ENCODE measurements at places on chromosomes 12 and 14.

GRCh38 chr14:85471744-85472143 is 58.2 kb upstream of the FLRT2 start:
- DNase-seq: no peak

DNA sequence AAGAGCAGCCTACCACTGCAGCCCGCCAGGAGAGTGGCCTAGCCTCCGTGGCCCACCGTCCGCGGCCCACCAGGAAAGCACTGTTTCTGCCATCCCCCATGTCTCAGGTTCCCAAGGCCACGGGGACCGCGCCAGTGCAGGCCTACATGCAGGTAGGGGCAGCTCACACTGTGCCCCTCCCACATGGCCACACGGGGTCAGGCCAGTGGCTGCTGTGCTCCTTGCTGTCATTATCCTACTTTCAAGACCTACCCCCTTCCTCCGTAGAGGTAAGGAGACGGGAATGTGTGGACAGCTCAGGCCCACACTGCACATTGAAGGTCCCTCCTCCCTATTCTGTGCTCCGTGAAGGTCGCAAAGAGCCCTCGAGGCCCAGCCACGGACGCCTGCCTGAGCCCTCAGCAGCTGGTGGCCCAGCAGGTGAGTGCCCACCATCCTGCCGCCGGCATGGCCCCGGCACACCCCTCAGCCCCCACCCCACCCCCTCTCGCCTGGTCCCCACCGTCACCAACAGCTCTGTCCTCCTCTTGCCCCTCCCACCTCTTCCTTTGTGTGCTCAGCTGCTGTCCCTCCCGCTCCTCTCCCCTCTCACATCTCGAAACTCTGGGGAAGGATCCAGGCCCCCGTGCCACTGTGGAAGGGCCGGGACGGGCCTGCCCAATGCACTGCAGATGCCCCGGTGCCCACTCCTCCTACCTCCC is 10.0 kb downstream of the DDX51 start:
- DNase-seq: peak; percentile 59

- no peak for DNase-seq
These were observed 106.8 kb upstream of the FRMD6 start for GRCh38 chr14:51544901-51545300.

GRCh38 chr12:49088150-49088931 is 6.3 kb downstream of the DHH start:
- DNase-seq: peak; percentile 90

DNA sequence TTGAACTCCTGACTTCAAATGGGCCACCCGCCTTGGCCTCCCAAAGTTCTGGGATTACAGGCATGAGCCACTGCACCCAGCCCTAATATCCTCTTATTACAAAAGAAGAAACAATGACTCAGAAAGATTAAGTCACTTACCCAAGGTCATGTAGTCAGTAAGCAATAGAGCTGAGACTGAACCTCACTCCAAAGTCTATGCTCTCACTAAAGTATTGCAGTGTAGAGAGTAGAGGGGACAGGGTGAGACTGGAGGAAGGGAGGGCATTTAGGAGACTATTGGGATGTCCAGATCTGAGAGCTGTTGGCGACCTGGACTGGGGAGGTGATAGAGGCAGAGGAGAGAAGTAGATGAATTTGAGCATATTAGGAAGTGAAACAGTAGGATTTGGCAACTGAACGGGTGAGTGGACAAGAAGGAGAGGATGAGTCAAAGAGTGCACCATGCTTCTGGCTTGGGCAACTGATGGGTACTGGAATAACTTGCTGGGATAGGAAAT is 11.8 kb downstream of the P2RX7 start:
- DNase-seq: no peak

GRCh38 chr12:62907078-62907477 is 27.9 kb downstream of the PPM1H start:
- DNase-seq: no peak

GRCh38 chr14:32696325-32697091 is 242.2 kb upstream of the NPAS3 start:
- DNase-seq: no peak

GRCh38 chr14:75254901-75255584 is 23.6 kb upstream of the FOS start:
- no peak for DNase-seq

GRCh38 chr14:90788031-90788430 is 28.2 kb downstream of the TTC7B start:
- no peak for DNase-seq

- no peak for DNase-seq
These were observed 235.4 kb downstream of the SUDS3 start for GRCh38 chr12:118611770-118612169.

GRCh38 chr12:112973011-112973735 is 5.1 kb upstream of the OAS2 start:
- no peak for DNase-seq

- DNase-seq: no peak
These were observed 74.1 kb downstream of the PITPNM2 start for GRCh38 chr12:123076604-123077297.

GRCh38 chr12:67430708-67431335 is 161.7 kb downstream of the CAND1 start:
- no peak for DNase-seq

DNA sequence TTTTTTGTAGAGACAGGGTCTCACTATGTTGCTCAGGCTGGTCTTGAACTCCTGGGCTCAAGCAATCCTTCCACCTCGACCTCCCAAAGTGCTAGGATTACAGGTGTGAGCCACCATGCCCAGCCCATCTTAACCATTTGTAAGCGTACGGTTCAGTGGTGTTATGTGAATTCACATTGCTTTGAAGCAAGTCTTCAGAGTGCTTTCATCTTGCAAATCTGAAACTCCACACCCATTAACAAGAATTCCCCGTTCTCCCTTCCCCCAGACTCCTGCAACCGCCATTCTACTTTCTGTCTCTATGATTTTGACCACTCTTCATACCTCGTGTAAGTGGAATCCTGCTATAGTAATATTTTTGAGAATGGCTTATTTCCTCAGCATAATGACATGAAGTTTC is 24.9 kb upstream of the BICDL1 start:
- no peak for DNase-seq

DNA sequence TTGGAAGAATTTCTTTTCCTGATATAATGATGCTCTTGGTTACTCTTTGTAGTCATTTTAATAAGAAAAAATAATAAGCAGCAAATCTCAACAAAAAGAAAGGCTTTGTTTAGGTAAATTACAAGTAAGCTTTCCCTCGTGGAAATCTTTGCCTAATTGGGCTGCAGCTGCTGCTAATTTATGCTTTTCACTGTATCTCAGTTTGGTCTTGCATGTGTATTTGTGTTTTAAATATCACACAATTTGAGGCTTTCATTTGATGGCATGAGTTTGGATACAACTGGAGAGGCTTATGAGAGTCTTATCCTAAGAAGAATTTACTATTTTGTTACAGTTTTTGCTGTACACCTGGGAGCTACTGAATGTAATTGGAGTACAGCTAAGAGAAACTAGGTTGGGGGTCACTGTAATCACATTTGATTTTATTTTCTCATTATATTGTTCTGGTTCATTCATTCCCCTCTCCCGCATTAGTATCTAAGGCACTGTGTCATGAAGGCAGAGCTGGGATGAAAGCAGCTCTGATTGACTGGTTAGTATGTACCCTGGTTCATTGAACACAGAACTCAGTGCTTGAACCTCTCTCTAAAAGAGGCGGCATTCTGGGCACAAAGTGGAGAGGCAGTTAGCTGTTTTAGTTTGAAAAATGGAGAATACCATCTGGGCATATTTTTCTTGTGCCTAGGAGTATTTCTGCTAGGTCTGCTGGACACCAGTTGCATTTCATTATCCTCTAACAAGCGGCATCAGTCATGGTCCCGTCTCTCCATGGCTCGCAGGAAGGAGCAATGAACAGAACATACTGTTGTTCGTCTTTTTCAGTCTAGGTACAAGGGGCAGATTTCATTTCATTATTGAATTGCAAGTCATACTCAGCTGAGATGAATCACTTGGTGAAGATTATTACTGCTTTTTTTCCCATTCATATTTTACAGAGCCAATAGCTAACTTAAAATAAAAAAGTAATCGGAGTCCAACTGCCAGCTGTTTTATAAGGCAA is 118.0 kb upstream of the TMEM260 start:
- DNase-seq: no peak

DNA sequence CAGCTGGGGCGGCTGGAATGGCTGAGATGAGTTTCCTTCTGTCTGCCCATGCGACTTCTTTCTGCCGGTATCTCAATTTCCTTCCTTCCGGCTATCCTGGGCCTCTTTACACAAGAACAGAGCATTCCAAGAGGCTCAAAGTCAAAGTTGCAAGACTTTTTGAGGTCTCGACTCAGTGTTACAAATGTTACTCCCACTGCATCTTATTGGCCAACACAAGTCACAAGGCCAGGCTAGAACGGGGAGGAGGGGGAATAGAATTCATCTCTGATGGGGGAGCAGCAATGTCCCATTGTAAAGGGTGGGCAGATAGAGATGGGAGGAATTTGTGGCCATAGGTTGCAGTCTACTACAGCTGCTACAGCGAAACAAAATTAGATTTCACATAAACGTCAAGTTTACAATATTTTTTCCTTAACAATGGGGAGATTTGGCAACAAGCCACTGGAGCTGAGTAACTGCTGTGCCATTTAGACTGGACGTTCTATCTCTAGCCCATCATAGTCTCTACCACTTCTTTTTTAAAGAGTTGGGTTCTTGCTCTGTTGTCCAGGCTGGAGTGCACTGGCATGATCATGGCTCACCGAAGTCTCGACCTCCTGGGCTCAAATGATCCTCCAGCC is 9.5 kb upstream of the NYNRIN start:
- no peak for DNase-seq

GRCh38 chr12:71896205-71896882 is 42.3 kb upstream of the TPH2 start:
- DNase-seq: no peak

DNA sequence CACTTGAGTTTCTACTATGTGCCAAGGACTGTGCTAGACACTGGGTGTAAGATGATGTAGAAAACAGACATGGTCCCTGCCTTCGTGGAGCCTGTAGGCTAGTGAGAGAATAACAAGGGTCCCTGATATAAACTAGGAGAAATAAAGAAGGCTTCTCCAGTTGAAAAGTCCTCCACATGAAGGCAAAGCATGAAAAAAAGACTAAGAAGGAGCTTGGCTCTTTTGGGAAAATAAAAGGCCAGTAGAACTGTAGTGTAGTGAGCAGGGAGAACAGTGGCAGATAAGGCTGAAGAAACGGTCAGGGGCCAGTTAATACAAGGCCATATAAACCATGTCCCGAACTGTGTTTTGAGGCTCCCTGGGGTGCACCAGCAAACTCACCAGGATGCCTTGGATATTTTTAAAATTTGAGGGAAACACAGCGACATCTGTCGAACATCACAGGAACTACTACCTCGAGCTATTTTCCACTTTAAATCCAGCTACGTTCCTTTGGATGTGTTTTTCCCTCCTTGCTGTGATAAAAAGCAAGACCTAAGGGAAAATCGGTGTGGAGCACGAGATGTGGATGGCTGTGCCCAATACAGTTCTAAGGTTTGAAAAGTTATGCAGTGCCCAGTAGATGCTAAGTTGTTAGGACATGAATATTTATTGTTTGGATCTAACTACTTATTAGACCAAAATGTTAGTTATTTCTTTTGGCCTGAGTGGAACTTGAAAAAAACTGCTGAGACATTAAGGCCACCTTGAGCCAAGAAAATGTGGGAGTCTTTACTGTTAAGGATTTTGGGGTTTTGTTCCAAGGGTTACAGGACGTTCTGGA is 8.5 kb upstream of the CFL2 start:
- peak; percentile 58 for DNase-seq

GRCh38 chr12:127664901-127665300 is 602.1 kb upstream of the TMEM132C start:
- no peak for DNase-seq

DNA sequence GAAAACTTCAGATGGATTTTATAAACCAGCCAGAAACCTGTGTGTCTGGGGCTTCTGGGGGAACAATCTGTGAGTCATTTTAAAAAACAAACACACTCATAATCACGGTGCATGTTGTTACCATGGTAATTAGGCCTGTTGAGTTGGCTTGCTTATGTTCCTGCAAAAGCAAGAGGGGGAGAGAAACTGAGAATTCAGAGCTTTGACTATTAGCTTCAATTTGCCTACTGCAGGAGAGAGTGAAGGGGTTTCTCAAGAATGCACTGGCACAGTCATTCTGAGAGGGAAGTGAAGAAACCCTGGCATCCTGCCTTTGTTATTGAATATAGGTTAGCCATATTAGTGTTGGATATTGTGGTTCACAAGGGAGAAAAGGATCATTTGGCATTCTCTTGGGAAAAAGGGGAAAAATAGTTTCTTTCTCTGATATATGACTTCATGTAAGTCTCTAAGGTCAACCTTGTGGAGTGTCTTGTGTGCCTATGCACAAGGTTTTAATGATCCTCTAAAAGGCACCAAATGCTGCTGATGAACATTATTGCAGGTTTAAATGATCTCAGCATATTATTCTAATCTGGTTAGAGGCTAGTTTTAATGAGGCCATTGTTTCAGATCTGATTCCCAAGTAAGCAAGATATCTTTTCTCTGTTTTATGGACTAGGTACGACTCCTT is 12.9 kb downstream of the GNG2 start:
- peak; percentile 97 for DNase-seq

DNA sequence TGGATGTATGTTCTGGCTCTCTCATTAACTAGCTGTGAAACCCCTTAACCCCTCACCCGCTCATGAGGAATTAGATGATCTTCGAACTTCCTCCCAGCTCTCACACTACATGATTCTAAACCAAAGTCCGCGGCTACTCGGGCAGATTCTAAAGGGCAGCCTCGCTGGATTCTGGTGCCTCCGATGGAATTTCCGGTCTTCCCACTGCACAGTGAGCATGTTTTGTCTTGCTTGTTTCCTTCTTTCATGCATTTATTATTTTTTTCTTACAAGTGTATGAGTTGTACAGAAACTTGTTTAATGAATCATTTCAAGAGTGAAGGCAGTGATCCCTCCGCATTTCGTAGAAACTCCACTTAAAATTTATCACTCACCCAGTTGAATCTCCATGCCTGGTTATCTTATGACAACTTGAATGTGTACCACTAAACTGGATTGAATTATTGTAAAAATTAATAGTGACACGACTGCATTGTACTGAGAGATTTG is 4.5 kb upstream of the HCAR3 start:
- DNase-seq: no peak

DNA sequence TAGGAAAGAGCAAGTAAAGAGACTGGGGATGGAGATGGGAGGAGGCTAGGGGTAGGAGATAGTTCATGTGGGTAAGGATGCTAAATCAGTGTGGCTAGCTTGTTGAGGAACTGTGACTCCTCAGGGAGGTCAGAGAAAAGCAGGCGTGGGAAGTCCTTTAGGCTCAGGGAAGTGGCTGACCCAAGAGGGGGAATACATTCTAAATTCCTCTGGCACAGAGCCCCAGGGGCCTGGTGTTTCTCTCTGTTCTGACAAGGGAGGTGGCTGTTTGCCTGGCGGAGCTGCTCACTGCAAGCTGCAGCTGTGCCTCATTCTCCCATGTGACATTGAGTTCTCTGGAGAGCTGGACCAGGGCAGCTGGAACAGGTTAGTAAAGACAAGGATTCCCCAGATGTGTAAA is 152.2 kb upstream of the SLC38A2 start:
- no peak for DNase-seq

- DNase-seq: no peak
These were observed 151.7 kb downstream of the PDZRN4 start for GRCh38 chr12:41339784-41340183.

- DNase-seq: peak; percentile 61
These were observed at the start of gene TEAD4 for GRCh38 chr12:2959192-2959504. Gene TEAD4 (plus strand): TSS chr12:2959397.

All from NCI-H1105 treated with DMSO at 0.1 percent for 48 hours (cell line).